PC-3 (cell line): ENCODE measurements at places on chromosomes 7 and 10. TPM values are rescaled to one million over a fixed set of nuclear protein-coding genes. Genes with fewer than 3 reads are reported as not detected.

C10orf62 gene
- total RNA-seq: not detected in 2 replicates

SYPL1 gene
- total RNA-seq: 45.9 and 57.9 TPM in 2 replicates

DNA sequence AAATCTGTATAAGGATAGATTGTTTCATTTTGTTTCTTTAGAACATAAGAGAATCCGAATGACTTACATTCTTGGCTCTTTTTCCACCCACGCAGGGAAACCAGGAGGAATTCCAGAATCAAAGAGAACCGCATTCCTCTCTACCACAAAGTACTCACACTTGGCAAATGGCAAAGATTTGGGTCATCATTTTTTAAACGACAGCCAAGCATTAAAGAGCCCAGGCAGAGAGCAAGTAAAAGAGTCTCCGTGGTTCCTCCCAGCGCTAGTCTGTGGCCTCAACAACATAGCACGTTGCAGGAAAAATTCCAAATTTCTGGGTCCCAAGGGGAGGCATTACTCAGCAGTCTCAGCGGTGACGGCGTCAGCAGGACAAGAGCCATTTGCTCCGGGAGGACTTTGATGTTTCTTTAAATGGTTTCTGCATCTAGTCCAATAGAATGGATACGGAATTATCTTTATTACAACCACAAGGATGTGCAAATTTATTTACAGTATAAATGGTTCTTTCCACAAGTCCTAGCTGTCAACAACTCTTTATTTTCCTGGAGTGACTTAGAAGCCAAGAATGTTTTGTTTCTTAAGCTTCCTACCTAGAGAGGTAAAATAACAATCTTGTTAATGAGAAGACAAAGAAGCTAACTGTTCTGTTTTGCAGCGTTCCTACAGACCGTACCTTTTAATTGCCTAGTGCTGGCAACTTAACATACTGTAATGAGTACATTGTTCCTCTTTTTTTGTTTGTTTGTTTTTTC is 232.5 kb downstream of the SKIDA1 start:
- DNase-seq: peak; percentile 92

SLC39A12 gene
- not detected in 2 replicates for total RNA-seq

MYPN gene
- 6.0 and 7.1 TPM in 2 replicates for total RNA-seq

DNA sequence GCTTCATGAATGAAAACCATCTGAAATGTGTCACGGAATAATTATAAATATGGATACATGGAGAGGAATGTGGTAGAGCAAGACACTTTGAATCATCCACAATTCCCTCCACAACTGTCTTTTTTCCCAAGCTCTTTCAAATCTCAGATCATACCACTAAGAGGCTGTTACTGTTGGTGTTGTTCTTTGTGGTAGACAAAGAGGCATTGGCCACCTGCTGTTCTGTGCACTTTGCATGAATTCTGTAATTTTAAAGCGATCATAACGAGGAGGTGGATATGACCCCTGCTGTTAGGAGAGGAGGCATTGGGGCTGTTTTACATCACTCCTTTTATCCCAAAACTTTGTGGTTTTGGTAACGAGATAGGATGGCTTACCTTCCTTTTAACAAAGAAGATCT is 141.2 kb upstream of the KLF6 start:
- no peak for DNase-seq

DNA sequence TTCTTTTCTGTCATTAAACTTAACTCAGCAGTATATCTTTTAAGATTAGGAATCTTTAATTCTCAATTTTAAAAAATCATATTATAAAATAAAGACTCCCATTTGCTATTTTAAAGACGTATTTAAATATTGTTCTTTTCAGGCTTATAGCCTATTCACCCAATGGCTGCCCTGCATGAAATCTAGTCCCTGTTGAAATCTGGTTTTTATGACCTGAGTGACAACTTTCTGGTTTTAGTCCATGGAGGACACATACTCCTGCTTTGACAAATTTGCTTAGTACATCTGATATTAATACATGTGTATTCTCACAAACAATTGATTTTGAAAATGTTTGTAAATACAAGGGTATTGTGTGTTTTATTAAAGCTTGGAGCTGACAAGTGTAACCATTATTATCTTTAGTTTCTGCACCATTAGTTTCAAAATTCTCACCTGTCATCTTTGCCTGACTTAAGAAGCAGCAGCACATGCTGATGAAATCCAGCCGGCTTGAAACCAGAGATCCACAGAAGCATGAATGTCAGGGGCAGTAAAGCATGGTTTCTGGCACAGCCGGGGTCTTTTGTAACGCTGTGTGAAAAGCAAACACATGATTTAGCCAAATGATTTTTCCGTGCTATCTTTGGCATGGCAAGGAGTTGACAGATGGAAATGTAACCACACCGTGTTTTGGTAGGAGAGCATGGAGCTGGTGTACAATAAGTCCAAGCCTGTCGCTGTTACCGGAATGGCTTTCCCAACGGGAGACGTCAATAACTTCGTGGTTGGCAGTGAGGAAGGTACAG is 262.8 kb downstream of the DYNC1I1 start:
- no peak for DNase-seq

HOXA5 gene
- 7.0 and 7.5 TPM in 2 replicates for total RNA-seq

- no peak for DNase-seq
These were observed 20.3 kb downstream of the INPP5A start for GRCh38 chr10:132557696-132558515.

NKX2-3 gene
- total RNA-seq: 0.07 TPM in 1 of 2 replicates, not detected in the other

HOXA9 gene
- 69.0 and 85.3 TPM in 2 replicates for total RNA-seq
